SHP77 (cell line): ENCODE measurements at places on chromosomes 6 and 20.

- no peak for DNase-seq
These were observed 46.8 kb downstream of the SPATA2 start for GRCh38 chr20:49868538-49868937.

- DNase-seq, result no peak
These were observed 8.7 kb downstream of the PSMB9 start for GRCh38 chr6:32862725-32863124.

DNA sequence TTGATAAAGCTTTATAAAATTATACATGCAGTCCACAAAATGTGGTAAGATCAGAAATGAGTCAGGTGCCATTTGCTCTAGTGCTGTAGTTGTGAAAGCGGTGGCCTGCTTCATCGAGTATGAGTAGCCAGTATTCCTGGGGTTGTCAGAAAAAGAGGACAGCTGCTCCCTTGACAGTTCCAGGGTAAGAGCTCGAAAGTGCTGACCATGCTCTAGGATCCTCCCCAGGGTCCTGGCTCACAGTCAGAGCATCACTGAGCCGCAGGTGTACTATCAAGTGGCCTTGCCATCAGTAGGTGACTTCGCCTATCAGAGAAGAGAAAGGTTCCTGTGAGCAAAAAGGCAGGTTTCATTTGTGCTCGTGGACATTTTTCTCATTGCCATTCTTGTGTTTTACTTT lies 3.6 kb downstream of the BTBD3 start:
- DNase-seq, result peak; percentile 46

DNA sequence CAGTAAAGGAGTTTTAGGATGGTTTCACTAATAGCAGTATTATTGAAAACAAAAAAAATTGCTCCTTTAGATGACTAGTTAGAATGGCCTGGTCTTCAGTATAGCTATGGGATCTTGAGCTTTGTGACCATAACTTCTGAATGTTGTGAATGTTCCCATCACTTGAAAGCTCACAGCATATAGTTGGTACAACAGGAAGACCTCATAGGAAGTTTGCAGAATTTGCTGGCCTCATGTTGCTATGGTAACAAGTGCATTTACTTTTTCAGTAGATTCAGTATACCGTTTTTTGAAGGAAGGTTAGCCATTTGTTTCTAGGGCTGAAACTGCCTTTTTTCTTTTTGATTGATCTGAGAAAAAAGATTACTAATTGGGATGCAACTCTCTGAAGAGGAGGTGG lies 8.3 kb downstream of the PHF3 start:
- DNase-seq, result no peak

GRCh38 chr20:437787-438486 lies 24.4 kb downstream of the TBC1D20 start:
- DNase-seq, result no peak

DNA sequence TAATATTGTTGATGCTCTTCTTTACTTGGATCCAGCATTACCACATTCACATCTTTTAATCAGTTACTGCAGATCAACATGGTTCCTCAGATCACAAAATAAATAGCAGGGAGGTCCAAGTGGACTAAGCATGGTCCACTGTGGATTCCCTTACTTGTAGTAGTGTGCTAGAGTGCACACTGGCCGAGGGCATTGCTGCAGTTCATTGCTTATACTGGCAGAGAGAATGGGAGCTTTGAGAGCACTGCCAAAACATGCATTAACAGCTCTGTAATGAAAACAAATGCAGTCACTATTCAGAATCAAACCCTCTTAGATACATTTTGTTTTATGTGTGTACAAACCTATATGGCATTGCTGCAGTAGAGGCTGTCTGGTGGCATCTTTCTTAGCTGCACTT lies 471.5 kb downstream of the CD109 start:
- DNase-seq, result no peak

GRCh38 chr6:113635222-113635986 lies 221.7 kb upstream of the MARCKS start:
- DNase-seq, result no peak
